ENCODE measurements at places on chromosomes 6 and 20.
A peak's percentile ranks its signal among the peaks of the same experiment; 100 is the strongest.

- no peak for DNase-seq
Measured at GRCh38 chr20:63895952-63896263, 982 bp downstream of the DNAJC5 start.

GRCh38 chr20:12358006-12358654, 440.4 kb downstream of the BTBD3 start:
- DNase-seq: no peak

GRCh38 chr6:56403745-56404144, 156.4 kb upstream of the COL21A1 start:
- DNase-seq: no peak

DNA sequence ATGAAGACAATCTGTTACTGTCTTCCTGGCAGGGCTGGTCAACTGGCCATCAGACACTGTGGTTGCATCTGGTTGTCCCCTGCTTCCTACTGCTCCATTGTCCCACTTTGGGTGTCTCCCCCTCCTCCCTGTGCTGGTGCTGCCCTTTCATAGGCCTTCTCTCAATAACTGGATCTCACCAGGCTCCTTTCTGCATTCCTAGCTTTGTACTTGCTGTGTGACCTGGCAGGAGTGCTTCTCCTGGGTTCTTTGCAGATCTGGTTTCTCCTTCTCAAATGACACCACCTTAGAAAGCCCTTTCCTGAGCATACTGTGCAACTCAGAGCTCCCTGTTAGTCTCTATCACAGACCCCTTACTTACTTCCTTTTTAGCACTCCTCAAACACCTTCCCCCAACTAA, 223.0 kb downstream of the BCKDHB start:
- no peak for DNase-seq

DNA sequence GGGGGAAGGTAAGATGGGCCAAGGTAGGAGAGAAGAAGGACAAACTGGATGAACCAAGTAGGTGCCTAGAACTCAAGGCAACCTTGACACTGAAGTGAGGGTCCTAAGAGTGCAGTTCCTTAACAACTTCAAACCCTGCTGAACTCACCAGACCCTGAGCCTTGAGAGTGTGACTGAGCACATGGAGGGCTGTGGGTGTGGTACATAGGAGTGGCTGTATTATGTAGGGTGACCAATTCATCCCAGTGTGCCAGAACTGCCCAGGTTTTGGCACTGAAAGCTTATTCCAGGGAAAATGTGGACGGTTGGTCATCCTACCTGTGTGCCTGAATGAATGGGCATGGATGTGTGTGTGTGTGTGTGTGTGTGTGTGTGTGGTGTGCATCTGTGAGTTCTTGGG, 281.8 kb downstream of the DHX35 start:
- no peak for DNase-seq

DNA sequence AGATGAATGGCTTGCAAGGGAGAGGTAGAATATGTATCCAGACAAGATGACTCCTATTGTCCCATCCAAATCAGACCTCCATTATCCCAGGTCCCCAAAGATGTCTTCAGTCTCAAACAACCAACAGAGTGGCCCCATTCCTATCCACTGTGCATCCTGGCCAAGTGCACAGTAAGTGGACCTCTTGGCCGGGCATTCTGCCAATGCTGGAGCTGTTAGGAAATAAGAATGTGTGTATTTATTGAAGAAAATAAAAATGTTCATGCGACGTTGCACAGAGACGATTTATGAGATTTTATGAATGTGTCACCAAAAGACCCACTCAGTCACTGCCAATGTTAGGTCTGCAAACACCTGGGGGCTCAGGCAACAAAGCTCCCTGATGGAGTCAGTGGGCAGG, 196.0 kb downstream of the MAFB start:
- peak; percentile 85 for DNase-seq

DNA sequence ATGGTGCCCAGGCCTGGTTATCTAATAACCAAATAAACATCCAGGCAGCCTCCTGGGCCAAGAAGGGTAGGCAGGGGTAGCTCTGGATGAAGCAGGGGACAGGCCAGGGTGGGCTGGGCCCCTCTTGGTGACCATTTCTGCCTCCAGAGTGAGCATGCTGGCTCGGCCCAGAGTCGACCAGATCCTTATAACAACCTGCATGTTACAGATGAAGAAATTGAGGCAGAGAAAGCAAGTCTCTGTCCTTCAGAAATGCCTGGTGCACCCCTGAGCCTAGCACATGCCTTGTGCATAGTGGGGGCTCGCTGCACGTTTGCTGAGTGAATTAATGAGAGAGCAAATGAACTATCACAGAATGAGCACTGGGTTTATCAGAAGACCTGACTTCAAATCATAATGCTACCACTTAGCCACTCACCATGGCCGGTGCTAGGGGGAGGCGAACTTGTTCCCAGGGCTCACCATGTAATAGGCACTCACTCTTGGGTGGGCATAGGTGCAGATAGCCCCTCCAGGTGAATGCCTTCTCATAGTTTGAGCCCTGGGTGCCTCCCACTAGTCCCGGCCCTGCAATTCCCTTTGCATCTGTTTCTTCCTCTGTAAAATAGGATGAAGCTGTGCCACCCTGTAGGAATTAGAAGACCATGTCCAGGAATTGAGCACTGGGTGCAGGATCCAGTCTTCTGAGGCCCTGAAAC, 3.8 kb upstream of the APCDD1L start:
- no peak for DNase-seq
